SHP77 (cell line): ENCODE measurements at places on chromosomes 2 and 18.

DNA sequence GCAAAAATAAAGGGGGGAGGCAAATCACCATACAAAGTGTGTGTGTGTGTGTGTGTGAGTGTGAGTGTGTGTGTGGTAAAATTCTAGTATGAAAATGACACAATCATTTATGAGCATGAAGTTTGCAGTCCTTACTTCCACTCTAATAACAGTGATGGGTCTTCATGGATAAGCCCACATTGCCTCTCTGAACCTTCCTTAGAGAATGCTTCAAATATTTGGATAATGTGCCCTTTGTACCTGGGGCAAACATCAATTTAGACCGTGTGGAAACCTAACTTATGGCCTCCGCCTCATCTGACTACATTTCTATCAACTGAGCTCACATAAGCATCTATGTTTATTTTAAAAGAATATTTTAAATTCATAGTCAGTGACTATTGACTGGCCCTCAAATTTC is 3.7 kb downstream of the SCN9A start:
- no peak for DNase-seq

DNA sequence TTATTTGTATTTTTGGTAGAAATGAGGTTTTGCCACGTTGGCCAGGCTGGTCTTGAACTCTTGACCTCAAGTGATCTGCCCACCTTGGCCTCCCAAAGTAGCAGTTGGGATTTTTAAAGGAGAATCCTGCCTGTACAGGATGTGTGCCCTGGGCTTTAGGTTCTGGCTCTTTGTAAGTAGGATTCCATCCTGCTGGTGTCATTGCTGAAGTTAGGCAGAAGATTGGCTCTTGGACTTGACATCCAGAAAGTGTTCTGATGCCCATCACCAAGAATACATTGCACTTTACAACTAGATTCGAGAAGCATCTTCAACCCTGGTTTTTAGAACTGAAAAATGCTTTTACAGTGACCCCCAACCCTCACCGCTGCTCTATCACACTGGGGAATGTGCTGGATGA is 4.4 kb upstream of the TWIST2 start:
- no peak for DNase-seq

DNA sequence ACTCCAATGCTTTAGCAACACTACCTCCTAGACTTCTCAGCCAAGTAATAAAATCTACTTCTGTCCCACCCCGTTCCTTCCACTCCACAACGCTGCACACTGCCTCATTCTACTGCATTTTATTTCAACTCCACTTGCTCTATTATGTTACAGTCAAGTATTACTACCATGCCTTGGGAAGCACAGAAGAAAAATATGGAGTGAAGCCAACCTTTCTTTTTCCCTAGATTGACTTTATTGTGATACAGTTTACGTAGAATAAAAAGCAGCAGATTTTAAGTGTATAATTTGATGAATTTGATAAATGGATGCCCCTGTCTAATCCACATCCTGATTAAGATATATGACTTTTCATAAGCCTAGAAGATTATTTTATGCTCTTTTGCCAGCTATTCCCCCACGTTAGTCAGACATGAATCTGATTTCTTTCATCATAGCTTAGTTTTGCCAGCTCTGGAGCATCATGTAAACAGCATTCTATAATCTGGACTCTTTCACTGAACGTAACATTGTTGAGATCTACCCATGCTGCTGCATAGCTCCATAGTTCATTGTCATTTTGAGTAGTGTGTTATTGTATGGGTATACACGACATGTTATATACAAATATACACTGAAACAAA is 676.8 kb upstream of the RAB6C start:
- DNase-seq = no peak

GRCh38 chr2:153287109-153287801 is 191.3 kb downstream of the RPRM start:
- no peak for DNase-seq

DNA sequence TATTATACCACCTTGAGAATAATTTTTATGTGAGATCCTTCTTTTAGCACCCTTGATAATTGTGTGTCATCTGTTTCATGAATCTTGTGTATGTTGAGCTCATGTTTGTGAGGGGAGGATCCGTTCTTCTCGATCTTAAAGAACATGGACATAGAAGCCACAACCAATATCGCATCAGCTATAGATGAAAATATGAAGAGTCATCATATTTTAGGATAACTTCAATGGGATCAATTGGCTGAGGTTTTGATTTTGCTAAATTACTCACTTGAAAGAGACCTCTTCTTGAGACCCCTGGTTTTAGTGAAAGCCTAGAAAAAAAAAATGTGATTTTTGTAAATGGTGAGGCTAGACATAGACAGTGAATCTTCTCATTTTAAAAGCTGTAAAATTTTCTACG is 385.3 kb upstream of the NRP2 start:
- DNase-seq = no peak

DNA sequence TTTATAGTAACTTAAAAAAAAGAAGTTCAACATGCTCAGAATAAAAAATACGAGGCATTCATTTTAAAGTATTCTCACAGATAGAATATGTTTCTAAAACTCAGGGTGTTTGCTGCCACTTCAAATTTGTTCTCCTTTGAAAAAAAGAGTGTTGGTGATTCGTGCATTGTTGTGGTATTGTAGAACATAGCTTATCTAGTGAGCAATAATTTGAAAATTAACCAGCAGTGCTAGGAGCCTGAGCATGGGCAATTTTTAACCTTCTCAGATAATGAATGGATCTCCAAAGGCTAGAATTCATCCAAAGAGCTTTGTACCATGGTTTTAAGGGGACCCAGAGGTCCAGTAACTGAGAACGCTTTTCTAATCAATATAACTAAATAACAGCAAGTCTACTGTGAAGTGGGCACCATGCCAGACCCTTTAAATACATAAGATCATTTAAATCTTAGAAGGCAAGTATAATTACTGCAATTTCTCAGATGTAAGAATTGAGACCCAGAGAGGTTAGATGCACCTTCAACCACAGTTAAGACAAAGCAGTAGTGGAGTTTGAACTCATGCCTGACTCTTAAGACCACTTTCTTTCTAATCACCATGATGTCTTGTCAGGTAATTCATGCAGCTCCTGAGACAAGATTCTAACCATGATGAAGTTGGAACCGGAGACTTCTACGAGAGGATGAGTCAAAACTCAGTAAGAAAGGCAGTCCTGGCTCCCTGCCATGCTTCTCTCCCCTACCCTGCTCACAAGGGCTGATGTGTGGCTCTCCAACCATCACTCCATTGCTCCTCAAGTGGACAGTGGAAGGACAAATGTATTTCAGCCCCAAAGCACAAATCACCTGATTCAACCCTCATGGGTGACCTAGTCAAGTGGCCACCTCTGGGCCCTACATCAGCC is 3.4 kb downstream of the CYRIA start:
- DNase-seq = no peak

- DNase-seq = no peak
Measured at GRCh38 chr18:32238635-32239268, 48.9 kb downstream of the MEP1B start.

GRCh38 chr2:189363559-189363958 is 77.7 kb upstream of the WDR75 start:
- DNase-seq = no peak

GRCh38 chr18:70333316-70333715 is 44.5 kb downstream of the SOCS6 start:
- no peak for DNase-seq

GRCh38 chr18:2907550-2908135 is 60.8 kb downstream of the EMILIN2 start:
- DNase-seq = no peak
